ENCODE measurements at places on chromosomes 5 and 9. TPM values are rescaled to one million over a fixed set of nuclear protein-coding genes. Genes with fewer than 3 reads are reported as not detected.

DNA sequence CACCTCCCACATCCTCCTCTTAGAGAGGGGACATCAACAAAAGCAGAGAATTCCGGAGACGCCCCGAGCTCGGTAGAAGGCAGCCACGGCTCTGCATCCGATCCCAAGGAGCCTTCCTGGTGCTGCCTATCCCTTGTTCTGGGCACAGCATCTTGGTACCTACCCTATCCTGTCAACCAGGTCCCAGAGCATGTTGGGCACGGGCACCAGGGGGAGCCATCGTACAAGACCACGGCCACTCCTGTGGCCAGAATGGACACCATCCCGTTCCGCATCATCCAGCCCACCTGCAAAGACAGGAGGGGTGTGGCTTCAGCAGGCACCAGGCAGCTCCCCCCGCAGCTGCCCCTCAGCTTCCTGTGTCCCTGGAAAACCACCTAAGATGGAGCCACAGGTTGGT is 62.7 kb upstream of the ZNF354A start:
- DNase-seq = peak; percentile 26

DNA sequence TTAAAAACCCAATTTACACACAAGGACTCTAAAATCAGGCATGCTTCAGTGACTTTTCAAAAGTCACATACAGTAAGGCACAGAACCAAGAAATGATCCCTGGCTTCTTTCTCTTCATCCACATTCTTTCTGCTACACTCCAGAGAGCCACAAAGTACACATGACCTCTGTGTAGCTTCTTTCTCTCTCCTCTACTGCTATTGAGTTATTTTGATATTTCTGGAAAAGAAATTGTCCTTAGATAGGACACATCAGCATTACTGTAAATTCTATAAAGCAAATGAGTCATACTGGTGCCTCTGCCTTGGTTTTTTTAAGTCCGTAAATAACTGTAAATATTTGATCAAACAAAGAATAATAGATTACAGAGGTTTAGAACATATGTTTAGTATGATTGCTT is 96.3 kb downstream of the KIAA0825 start:
- no peak for DNase-seq

DNA sequence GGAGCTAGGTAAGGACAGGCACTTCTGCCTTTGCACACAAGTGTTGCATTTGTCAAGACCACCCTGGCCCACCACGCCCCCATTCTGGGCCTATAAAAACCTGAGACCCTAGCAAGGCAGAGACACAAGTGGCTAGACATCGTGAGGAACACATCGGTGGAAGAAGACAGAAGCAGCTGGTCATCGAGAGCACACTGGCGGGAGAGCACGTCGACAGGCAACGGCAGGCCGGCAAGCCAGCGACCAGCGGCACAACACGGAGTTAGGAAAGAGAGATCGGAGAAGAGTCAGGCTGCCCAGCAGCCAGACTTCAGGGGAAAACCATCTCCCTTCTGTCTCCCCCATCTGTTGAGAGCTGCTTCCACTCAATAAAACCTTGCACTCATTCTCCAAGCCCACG is 76.1 kb downstream of the HRH2 start:
- no peak for DNase-seq

DNA sequence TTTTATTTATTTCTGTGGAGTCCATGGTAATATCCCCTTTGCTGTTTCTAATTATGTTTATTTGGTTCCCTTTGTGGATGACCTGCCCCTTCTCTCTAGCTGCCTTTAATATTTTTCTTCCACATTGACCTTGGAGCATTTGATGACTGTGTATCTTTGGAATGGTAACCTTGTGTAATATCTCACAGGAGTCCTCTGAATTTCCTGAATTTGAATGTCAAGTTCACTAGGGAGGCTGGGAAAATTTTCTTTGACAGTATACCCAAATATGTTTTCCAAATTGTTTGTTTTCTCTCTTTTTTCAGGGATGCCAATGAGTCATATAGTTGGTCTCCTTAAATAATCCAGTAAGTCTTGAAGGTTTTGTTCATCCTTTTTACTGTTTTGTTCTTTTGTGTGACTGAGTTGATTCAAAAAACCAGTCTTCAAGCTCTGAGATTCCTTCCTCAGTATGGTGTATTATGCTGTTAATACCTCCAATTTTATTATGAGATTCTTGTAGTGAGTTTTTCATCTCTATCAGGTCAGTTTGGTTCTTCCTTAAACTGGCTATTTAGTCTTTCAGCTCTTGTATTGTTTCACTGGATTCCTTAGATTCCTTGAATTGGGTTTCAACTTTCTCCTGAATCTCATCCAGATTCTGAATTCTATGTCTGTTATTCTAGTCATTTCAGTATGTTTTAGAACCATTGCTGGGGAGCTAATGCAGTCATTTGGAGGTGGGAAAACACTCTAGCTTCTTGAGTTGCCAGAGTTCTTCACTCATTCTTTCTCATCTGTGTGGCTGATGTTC is 349.0 kb upstream of the TARS1 start:
- DNase-seq = no peak

DNA sequence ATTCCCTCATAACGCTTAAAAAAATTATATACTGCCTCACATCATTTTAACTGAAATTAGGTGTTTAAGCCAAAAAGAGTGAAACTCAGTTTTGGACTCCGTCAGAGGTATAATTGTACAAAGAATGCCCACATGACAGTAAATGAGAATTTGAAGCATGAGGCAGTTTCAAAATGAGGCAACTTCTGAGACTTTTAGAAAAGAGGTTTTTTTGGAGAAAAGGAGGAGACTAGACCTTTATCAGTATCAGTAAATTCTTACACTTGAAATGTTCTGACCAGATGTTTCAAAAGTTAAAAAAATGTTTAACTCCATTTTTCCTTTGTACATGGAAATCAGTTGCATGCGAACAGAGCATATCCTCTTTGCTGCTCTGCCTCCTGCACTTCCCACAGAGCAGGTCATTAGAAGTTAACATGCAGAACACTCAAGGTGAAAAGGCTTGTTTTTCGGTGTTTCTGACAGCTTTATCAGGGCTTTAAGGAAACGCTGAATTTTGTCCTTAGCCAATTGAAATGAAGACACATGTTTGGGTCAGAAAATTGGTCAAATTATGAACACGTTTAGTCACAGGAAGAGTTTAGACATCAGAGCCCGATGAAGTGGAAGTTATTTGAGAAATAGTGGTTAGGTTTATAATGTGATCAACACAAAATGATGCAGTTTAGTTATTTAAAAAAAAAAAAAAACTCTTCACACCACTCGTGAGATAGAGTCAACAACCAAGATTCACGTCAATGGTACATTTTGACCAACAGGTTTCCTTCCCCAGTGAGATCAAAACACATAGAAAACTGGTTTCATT is 59.5 kb downstream of the PIK3R1 start:
- DNase-seq = no peak

GRCh38 chr9:16668734-16669295 is 201.7 kb downstream of the BNC2 start:
- no peak for DNase-seq

DNA sequence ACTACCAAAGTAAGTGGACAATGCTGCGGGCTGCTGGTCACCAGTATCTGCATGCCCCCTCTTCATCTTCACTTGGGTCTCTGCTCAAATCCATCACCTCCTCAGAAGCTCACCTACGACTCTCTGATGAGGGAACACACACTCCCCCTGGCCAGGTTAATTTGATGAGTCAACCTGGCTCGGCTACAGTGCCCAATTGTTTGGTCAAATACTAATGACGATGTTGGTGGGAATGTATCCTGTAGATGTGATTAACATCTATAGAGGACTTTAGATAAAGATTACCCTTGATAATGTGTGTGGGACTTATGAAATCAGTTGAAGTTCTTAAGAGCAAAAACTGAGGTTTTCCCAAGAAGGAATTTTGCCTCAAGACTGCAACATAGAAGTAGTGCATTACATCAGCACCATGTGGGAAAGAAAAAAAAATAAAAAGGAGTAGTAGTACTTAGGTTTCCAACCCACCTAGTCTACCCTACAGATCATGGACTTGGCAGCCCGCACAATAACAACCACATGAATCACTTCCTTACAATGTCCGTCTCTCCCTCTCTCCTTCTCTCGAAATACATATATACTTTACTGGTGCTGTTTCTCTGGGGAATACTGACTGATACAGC is 467.3 kb downstream of the DNAH5 start:
- DNase-seq = no peak

DNA sequence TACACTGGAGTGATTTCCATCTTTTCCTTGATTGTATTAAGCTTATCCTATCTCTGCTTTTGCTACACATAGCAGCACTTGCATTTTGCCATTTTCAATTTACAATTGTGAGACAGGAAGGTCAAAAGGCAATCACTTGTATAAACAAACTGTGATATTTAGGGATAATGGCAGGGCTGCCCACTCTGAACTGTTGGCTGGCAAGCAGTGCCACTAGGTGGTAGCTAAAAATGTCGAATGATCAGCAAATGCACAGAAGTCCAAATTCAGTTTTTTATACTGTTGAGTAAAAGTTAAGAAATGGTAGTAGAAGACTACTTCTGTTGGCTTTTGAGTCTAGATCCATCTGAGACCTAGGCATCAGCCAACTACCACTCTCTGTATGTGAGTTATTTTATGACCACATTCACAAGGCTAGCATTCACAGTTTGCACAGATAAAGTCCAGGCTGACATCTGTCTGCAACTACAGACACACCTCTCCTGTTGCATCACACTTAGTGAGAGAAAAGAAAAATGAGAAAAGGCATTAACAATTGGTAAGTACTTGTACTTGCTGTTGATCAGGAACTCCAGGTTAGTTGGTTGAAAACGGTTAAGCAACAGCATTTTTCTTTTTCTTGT is 108.8 kb upstream of the ASTN2 start:
- no peak for DNase-seq

GRCh38 chr9:12760758-12761157 is 14.1 kb upstream of the LURAP1L start:
- no peak for DNase-seq

MARVELD2 gene
- 51.0 TPM for total RNA-seq

DNA sequence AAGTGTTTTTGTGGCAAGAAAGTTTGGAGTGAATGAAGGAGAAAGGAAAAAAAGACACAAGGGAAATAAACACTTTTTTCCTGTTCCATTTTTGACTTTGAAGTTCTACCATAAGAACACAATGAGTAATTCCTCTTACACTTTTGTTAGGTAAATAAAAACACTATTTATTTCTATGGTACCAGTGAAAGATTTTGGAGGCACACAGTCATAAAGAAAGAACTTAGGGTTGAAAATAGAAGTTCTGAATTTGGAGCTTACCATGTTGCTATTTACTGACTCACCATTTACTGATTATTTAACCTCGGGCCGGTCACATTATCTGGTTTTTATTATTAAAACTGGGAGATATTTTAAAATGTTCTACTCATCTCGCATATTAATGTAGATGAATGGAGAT is 367.8 kb downstream of the TLE1 start:
- DNase-seq = no peak

GRCh38 chr9:75071530-75072122 is 16.3 kb downstream of the NMRK1 start:
- DNase-seq = peak; percentile 93

- no peak for DNase-seq
Measured at GRCh38 chr5:93454896-93455295, 126.1 kb downstream of the NR2F1-AS1 start.

DNA sequence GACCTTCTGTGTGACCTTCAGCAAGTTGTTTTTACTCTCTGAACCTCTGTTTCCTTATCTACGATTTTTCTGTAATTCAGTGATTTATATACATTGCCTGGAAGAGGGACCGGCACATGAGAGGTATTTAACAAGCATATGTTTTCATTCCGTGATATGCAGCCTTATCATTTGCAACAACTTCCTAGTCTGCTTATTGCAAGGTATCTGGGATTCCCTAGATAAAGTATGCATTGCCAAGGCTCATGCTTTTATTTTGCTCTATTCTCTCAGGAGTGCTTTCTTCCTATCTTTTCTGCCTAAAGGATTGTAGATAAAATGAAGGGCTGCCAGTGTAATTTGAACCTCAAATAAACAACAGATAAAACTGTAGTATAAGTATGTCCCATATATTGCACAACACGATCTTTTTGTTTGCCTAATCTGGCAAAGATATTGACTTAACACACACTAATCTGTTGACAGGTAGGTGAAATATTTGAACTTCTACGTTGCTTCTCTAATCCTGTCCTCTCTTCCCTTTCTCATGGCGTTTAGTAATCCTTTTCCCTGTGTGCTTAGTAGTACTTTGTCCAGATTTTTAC is 377.2 kb upstream of the TNC start:
- DNase-seq = no peak

GMCL2 gene
- total RNA-seq = not detected

DNA sequence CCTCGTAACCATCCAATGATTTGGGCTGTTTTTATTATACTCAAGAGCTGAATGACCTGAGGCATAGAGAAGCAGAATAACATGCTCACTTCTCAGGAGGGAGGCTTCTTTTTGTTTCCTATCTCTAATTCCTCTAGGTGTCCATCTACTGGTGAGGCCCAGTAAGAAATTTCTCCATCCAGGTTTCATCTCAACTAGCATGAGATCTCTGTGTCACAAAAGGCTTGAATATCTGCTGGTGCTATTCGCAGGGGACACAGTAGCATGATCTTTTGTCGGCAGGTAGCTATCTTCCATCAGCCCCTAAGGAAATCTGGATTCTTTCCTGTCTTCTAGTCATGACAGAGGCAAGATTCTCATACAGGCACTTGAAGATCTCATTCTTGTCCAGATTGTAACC is 8.9 kb downstream of the IFNE start:
- no peak for DNase-seq

CFAP157 gene
- not detected for total RNA-seq

DNA sequence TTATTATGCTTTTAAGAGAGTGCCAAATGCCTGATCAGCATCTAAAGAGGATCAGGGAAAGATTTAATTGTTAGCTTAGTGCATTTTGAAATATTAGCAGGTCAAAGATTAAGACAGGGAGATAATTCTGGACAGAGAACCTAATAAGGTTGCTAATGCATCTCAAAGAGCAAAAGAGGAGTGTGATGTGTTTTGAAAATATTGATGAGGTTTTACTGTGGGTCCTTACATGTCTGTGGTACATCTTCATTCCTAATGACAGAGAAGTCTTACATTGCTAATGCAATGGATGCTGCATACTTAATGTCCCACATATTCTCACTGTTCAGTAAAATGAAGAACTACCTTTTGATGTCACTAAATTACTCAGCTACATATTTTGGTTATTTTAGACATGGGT is 154.1 kb downstream of the TAF11L14 start:
- no peak for DNase-seq

- no peak for DNase-seq
Measured at GRCh38 chr5:3351581-3352442, 243.8 kb upstream of the IRX1 start.

- no peak for DNase-seq
Measured at GRCh38 chr9:129934780-129935179, 99.5 kb downstream of the USP20 start.

DNA sequence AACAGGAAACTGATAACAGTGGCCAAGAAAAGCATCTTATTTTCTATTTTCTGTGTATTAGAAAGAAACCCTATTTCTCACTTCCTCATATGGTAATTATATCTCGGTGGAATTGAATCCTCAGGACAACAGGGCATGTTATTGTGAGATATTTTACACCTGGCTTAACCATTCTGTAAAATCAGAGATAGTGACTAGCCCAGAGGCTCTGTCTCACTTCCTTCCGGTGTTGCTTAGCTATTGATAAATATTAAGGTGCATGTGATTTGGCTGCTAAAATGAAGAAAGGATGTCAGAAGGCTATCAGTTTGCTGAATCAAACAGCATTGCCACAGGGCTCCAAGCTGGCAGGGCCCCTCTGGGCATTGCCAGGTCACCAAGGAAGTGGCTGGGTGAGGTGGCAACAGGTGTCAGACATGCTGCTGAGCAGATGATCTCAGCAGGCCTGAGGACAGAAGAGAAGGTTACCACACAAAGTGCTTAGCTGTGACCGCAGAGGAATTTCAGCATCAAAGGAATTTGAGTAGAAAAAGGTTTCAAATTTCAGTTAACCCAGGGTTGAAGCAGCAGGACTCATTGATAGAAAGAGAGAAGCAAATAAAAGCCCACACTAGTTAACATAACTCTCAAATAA is 330.7 kb downstream of the PDE4D start:
- DNase-seq = peak; percentile 33

Data from colonic mucosa (tissue), 4 donors.